ENCODE measurements at places on chromosomes 13 and 19. TPM values are rescaled to one million over a fixed set of nuclear protein-coding genes. Genes with fewer than 3 reads are reported as not detected.

- H3K4me1 ChIP-seq: no peaks in the 10 kb centered on the region
- H3K27ac ChIP-seq: no peak overlapping the region
- H3K4me3 ChIP-seq: no peak overlapping the region
- no peaks in the 10 kb centered on the region for H3K36me3 ChIP-seq
Measured at GRCh38 chr13:101594936-101595335, 142.5 kb downstream of the ITGBL1 start.

GRCh38 chr19:51111606-51112005 is 3.4 kb upstream of the CTU1 start:
- no peaks in the 10 kb centered on the region for H3K36me3 ChIP-seq
- no peak overlapping the region for H3K27ac ChIP-seq
- DNase-seq: no peak

DNA sequence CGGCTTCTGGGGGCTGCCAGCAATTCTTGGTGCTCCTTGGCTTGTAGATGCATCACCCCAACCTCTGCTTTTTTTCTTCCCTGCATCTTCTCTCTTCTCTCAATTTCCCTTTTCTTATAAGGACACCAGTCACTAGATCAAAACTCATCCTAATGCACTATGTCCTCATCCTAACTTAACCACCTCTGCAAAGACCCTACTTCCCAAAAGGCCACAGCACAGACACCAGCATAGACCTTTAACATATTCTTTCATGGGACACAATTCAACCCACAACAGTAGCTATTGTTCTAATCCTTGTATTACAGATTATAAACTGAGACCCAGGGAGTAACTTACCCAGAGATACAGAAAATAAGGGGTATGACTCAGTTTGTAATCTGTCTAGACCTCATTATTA is 47.0 kb downstream of the RUBCNL start:
- H3K36me3 ChIP-seq: peaks cover 3% of the 10 kb centered on the region
- no peak overlapping the region for H3K27ac ChIP-seq
- no peaks in the 10 kb centered on the region for H3K27me3 ChIP-seq

Gene NLRP11
- not detected for total RNA-seq

Gene PABPC3
- total RNA-seq: 0.10 TPM

DNA sequence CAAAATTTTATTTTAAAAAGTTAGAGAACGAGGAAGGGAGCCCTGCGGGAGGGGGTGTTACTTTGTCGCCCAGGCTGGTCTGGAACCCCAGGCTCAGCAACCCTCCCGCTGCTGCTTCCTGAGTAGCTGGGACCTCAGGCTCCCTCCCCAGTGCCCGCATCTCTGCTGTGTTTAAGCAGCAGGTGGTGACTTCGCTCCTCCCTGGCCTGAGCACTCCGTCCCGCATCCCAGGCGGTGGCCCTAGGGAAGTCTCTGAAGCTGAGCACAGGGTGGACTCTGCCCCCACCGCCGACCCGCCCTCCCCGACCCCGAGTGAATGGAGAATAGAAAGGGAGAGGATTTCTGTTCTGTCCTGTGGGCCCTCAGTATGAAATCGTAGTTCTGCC is 30.5 kb downstream of the ZNF701 start:
- peak overlapping the region; percentile 5 for H3K27ac ChIP-seq
- peaks cover 11% of the 10 kb centered on the region for H3K4me1 ChIP-seq
- H3K36me3 ChIP-seq: peaks cover 8% of the 10 kb centered on the region

DNA sequence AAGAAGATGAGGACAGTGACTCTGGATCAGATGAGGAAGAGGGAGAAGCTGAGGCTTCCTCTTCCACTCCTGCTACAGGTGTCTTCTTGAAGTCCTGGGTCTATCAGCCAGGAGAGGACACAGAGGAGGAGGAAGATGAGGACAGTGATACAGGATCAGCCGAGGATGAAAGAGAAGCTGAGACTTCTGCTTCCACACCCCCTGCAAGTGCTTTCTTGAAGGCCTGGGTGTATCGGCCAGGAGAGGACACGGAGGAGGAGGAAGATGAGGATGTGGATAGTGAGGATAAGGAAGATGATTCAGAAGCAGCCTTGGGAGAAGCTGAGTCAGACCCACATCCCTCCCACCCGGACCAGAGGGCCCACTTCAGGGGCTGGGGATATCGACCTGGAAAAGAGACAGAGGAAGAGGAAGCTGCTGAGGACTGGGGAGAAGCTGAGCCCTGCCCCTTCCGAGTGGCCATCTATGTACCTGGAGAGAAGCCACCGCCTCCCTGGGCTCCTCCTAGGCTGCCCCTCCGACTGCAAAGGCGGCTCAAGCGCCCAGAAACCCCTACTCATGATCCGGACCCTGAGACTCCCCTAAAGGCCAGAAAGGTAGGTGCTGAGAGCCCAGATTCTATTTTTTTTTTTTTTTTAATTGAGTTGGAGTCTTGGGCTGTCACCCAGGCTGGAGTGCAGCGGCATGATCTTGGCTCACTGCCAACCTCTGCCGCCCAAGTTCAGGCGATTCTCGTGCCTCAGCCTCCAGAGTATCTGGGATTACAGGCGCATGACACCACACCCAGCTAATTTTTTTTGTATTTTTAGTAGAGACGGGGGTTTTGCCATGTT is 2.3 kb downstream of the PPP1R15A start:
- H3K4me1 ChIP-seq: peaks cover 50% of the 10 kb centered on the region
- no peaks in the 10 kb centered on the region for H3K27me3 ChIP-seq
- peak overlapping the region; percentile 96 for H3K27ac ChIP-seq
- H3K4me3 ChIP-seq: peak overlapping the region; percentile 88
- no peaks in the 10 kb centered on the region for H3K36me3 ChIP-seq
- DNase-seq: peak; percentile 65

Gene SYCN
- not detected for total RNA-seq

GRCh38 chr13:103326326-103326725 is 260.1 kb upstream of the SLC10A2 start:
- no peaks in the 10 kb centered on the region for H3K4me1 ChIP-seq
- H3K27ac ChIP-seq: no peak overlapping the region
- no peaks in the 10 kb centered on the region for H3K36me3 ChIP-seq
- no peaks in the 10 kb centered on the region for H3K27me3 ChIP-seq
- DNase-seq: no peak

Gene PRKD2
- total RNA-seq: 185 TPM

DNA sequence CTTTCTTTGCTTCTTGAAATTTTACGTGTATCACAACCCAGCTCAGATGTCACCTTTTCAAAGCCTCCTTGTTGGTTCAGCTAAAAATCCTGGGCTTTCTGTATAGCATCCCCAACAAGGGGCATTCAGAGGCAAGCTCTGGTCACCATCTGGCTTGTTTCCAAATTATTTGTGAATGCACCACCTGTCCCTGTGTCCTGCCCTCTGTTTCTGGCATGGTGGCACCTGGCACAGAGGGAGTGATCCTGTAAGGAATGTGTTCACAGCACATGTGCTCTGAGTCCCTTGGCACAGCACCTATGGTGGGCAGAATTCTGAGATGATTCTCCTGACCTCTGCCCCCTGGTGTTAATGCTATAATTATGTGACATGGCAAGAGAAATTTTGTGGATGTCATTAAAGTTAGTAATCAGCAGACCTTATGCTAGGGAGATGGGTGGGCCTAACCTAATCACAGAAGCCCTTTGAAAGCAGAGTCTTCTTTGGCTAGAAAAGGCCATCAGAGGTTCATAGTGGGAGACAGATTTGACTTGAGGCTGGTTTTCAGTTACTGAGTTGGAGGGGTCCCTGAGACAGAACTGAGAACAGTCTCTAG is 76.3 kb downstream of the ZNF429 start:
- H3K4me1 ChIP-seq: peaks cover 5% of the 10 kb centered on the region
- no peaks in the 10 kb centered on the region for H3K36me3 ChIP-seq
- no peak overlapping the region for H3K27ac ChIP-seq
- no peak for DNase-seq
- no peak overlapping the region for H3K4me3 ChIP-seq

GRCh38 chr13:66087269-66087710 is 1142.8 kb downstream of the PCDH9 start:
- no peaks in the 10 kb centered on the region for H3K36me3 ChIP-seq
- no peaks in the 10 kb centered on the region for H3K27me3 ChIP-seq
- DNase-seq: no peak
- no peak overlapping the region for H3K4me3 ChIP-seq

Gene SIGLEC14
- 9.2 TPM for total RNA-seq

Gene PSG2
- total RNA-seq: not detected

Gene TNFAIP8L1
- 21.7 TPM for total RNA-seq

DNA sequence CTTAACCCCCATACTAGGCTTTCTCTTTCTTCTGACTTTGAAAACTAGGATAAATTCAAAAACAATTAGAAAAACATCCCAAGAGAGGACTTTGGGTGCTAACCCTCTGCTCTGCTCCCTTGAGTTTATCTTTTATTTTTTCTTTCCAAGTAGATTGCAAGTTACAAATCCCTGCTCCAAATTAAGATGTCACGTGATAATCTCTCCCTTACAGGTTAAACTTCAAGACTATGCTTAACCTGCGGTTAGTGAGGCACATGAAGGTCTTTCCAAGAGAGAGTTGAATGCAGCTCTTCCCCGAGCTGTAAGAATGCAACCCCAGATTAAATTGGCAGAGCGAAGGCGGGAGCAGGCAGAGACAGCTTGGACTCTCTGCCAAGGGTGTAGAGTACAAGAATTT is 12.2 kb upstream of the ZNF507 start:
- no peak for DNase-seq
- no peaks in the 10 kb centered on the region for H3K27me3 ChIP-seq
- H3K4me3 ChIP-seq: no peak overlapping the region
- no peaks in the 10 kb centered on the region for H3K4me1 ChIP-seq
- H3K27ac ChIP-seq: no peak overlapping the region

Gene N4BP2L1
- total RNA-seq: 52.8 TPM

Gene CYSLTR2
- total RNA-seq: not detected

Gene HCN2
- 0.61 TPM for total RNA-seq

- no peak overlapping the region for H3K27ac ChIP-seq
- no peaks in the 10 kb centered on the region for H3K27me3 ChIP-seq
- no peak for DNase-seq
- H3K36me3 ChIP-seq: no peaks in the 10 kb centered on the region
- no peaks in the 10 kb centered on the region for H3K4me1 ChIP-seq
Measured at GRCh38 chr13:59398127-59398526, 765.6 kb downstream of the DIAPH3 start.

DNA sequence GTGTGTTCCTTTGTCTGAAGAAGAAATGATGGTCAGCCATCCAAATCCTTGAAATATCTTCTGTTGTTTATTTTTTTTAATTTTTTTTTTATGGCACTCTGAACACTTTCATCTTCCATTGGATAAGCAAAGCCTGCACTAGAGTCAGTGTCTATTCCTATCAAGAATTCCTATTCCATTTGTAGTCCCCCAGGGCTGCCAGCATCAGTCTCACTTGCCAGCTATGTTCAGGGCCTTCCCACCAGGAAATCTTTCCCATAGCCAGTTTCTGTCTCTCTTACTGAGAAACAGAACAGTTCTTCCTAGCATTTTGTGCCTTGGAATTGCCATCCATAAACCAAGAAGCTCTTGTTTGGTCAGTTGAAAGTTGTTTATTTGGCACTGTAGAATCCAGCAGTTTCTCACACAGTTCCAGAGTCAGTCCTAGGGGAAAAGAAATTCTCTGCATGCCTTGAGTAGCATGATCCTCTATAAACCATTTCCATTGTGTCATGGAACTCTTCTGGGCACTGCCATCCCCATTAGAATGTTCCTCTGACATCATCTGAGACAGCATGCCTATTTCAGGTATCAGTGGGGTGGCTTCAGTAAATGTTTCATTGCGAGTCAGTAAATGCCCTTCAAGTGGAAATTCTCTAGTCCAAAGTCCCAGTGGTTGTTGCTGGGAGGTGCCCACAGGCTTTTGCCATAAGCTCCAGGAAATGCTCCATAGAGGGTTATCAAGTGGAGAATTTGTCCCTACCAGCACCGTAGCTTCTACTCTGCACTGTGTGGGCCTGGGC is 18.7 kb upstream of the SPRYD7 start:
- H3K27me3 ChIP-seq: no peaks in the 10 kb centered on the region
- H3K4me3 ChIP-seq: no peak overlapping the region
- DNase-seq: no peak
- H3K36me3 ChIP-seq: no peaks in the 10 kb centered on the region

Gene CGB1
- total RNA-seq: not detected

DNA sequence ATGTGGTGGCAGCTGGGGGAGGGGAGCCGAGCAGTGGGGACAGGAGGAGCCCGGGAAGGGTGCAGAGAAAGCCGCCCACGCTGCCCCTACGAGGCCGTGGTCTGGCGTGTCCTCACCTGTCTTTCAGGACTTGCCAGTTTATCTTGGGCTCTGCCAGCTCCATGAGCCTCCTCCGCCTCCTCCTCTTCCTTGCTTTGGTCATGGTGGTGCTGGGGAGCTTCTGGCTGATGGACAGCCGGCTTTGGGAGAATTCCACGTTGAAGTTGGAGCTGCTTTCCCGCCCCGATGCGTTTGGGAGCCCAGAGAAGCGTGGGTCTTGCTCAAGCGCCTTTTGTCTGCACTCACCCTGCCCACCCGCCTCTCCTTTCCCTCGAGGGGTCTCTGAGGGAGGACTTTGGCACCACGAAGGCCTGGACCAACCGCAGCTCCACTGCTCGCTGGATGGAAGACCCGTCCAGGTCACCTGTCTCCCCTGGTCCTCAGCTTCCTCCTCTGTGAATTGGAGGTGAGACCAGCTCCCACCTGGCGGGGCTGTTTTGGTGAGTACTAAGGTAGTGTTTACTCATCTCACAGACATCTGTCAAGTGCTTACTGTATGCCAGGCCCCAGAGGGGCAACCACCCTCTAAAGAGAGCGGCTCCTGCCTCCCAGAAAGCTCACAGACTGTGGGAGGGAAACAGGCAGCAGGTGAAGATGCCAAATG is 29.7 kb upstream of the MIER2 start:
- H3K27me3 ChIP-seq: no peaks in the 10 kb centered on the region
- DNase-seq: no peak
- H3K27ac ChIP-seq: no peak overlapping the region
- no peak overlapping the region for H3K4me3 ChIP-seq

DNA sequence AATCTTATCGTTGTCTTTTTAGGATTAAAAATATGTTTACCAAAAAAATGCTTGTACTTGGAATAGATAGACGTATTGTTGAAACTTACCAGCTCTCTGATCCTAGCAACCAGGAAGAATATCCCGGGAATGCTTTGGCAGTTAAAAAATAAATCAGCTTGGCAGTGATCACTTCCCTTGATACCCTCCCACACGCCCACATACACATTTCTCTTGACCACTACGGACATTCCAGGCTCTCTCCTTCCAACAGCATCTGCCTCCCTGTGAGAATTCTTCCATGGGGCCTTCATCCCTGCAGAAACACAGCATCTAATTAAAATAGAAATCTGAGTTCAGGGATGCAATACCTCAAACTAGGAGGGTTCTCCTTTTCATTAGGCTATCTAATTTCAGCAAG is 57.9 kb downstream of the THSD1 start:
- H3K36me3 ChIP-seq: no peaks in the 10 kb centered on the region
- no peaks in the 10 kb centered on the region for H3K27me3 ChIP-seq
- no peak overlapping the region for H3K4me3 ChIP-seq
- H3K27ac ChIP-seq: no peak overlapping the region
- DNase-seq: no peak
- H3K4me1 ChIP-seq: no peaks in the 10 kb centered on the region

DNA sequence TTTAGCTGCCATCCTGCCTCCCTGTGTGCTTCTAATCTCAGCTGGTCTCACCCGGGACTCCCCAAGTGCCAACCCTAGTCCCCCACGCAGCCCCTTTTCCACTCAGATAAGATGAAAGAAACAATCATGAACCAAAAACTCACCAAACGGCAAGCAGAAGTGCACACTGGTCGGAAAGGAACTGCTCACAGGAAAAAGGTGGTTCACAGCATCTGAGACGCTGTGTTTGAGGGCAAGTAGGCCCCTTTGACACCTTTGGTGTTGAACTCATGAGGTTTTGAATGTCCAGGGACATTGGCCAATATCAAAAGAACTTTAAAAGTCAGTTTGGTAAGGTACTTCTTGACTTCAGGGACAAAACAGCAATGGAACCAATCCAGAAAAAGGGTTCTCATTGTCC is 20.4 kb upstream of the ACOD1 start:
- no peak overlapping the region for H3K4me3 ChIP-seq
- H3K36me3 ChIP-seq: no peaks in the 10 kb centered on the region
- no peak overlapping the region for H3K27ac ChIP-seq
- H3K4me1 ChIP-seq: no peaks in the 10 kb centered on the region

Measured in B cell (primary cell).